Epithelial cell of proximal tubule (primary cell): ENCODE measurements at places on chromosomes 1 and 21. TPM values are rescaled to one million over a fixed set of nuclear protein-coding genes. Genes with fewer than 3 reads are reported as not detected.

The LCE1D gene
- total RNA-seq, result not detected in 2 replicates

The AMY2A gene
- total RNA-seq, result not detected in 2 replicates

The NR5A2 gene
- total RNA-seq, result not detected in 2 replicates

The ADCY10 gene
- not detected in 2 replicates for total RNA-seq

The MYCL gene
- 1.2 and 2.6 TPM in 2 replicates for total RNA-seq

The TTC39A gene
- 15.1 and 21.3 TPM in 2 replicates for total RNA-seq
